ENCODE measurements at places on chromosomes 13 and 19.
A peak's percentile ranks its signal among the peaks of the same experiment; 100 is the strongest.

DNA sequence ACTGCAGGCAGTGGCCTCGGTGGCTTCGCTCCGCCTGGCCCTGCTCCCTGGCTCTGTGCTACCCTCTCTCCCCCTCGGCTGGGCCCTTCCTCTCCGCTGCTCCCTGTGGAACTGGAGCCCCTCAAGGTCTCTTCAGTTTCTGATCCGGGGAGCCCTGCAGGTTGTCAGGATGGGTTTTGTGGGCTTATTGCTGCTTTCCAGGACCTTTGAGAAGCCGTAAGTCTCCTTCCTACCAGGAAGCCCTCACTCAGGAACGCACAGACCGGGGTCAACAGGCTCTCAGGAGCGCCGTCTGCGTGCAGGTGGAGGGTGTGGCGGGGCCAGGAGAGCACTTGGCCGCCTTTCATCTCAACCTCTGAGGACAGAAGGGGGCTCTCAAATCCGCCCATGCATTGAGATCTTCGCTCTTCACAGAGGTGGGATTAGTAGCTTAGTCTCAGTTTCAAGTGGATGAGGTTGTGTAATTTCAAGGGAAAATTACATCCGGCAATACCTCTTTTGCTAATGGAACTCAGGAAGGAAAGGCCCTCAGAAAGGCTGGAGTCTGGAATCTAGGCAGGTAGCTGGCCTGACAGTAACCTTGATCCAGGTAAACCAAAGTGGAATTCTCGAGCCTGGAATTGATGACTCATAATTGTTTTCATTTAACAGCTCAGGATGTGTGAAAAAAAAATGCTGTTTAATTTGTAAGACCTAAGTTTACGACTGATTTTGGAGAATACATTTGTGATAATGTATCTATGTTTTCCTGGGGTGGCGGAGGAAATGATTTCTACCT, 102.0 kb downstream of the ATP11A start:
- DNase-seq = no peak

DNA sequence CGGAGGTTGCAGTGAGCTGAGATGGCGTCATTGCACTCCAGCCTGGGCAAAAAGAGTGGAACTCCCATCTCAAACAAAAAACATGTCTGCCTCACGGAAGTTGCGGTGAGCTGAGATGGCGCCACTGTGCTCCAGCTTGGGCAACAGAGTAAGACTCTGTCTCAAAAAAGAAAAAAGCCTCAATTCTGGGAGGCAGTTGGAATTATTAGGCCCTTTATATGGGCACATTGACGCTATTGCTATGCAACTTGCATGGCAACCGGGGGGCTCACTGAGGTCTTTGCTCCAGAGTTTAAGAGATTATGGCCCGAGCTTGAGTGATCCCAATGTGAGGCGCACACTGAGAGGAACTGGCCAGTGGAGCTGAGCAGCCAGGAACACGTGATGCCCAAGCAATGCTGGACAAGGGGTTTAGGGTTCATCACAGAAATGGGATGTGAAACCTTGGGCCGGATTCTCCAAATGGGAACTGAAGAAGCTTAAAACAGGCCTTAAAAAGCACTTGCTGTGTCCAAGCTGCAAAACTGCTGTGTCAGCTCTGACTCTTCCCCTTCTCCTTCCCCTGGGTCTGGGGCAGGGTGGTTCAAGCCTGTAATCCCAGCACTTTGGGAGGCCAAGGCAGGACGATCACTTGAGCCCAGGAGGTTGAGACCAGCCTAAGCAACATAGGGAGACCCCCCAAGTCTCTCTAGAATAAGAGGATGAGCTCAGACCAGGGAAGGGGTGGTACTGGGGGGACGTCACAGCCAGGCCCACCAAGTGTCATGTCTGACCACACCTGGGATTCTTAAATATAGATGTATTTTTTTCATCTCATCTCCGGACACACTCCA, 2.5 kb downstream of the FTL start:
- no peak for DNase-seq

GRCh38 chr19:30163663-30164062, 208.5 kb upstream of the ZNF536 start:
- no peak for DNase-seq

DNA sequence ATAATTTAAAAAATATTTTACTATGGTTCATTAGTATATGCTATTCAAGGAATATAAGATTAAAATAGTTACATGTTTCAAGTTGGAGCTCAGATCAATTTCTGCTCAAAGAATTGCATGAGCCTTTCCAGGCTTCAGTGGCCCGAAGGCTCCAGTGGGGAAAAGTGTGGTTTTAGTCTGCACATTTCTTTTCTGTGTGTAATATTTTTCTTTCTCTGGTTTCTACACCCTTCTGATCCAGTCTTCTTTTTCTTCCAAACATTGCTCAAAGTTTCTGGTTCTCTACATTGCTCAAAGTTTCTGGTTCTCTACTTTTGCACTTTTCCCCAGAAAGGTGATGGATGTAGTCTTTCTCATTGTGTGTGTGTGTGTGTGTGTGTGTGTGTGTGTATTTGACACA, 64.7 kb upstream of the OXGR1 start:
- no peak for DNase-seq

- DNase-seq = no peak
These were observed 24.4 kb downstream of the MYO1F start for GRCh38 chr19:8552810-8553209.

DNA sequence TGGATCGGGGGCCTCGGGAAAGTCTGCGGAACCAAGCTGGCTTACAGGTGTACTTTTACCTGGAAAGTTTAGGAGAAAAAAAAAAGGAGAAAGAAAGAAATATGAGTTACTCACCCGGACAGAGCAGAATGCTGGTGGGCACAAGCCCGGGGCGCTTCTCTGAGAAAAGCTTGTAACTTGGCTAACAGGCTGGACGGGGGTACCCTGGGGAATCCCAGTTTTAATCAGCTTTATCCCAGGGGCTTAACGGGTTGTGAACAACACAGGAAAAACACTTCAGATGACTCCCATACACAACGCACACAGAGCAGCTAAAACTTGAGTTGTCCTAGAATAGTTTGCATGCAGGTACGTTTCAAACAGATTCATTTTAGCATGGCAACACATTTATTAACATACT, 37.3 kb downstream of the KLF2 start:
- no peak for DNase-seq

DNA sequence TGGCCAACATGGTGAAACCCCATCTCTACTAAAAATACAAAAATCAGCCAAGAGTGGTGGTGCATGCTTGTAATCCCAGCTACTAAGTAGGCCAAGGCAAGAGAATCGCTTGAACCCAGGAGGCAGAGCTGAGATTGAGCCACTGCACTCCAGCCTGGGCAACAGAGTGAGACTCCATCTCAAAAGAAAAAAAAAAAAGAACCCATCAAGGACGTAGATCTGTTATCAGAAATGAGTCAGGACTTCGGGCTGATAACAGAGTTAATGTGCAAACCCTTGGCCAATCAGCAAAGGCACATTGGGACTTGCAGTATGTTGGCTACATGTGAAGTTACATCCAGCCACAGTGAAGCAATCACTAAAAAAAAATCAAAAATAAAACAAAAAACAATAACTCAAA, 4.8 kb upstream of the LGALS7B start:
- no peak for DNase-seq

DNA sequence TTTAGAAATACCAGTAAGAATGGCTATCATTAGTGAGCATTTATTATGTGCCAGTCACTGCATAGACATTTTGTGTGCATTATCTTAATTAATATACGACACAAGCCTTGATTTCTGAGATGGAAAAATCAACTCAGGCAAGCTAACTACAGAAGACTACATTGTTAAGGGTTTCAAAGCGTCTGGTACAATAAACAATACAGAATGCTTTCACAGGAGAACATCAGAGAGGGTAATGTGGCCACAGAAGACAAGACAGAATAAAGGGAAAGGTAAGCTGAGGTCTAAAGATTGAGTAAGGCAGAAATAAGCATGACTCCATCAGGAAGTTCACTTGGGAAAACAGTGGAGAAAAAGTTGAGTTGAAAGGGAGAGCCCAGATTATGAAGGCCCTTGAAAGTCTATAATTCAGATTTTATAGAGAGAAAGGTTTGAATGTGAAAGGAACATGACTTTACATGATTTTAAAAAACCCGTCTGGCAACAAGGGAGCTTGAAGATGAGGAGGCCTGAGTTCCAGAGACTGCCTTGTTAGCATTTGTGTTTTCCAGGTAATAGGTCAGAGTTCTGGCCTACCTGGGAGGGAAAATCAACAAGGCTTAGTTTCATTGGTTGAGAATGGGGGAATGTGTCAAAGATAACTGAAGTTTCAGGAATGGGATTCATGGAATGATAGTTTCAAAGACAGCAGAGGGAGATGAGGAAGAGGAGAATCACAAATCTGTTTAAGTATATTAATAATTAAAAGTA, 1.8 kb upstream of the MBNL2 start:
- DNase-seq = no peak

DNA sequence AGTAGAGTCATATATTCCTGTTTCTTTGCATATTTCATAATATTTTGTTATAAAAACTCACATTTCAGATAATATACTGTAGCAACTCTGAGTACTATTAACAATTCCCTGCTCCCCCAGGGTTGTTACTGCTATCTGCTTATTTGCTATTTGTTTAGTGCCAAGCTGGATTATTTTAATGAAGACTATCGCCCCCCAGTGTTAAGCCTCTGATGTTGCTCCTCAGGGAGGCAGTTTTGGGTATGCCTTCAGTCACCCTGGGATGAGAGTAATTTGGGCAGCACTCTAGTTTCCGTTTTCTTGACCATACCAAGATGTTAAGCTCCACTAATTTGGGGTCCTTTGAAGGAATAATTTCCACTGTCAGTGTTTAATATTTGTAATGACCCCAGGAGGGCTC, 46.0 kb downstream of the MICU2 start:
- no peak for DNase-seq

- no peak for DNase-seq
These were observed 6.3 kb downstream of the PLIN3 start for GRCh38 chr19:4861147-4861546.

GRCh38 chr19:31253526-31254179, 95.6 kb downstream of the TSHZ3 start:
- DNase-seq = no peak

DNA sequence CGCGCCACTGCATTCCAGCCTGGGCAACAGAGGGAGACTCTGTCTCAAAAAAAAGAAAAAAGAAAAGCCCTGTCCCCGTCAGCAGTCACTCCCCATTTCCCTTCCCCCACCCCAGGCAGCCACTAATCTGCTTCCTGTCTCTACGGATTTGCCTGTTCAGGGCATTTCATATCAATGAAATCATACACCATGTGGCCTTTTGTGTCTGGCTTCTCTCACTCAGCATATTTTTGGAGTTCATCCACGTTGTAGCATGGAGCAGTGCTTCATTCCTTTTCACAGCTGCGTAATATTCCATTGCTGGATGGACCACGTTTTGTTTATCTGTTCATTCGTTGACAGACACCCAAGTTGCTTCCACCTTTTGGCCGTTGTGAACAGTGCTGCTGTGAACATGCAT, 36.1 kb upstream of the KLF2 start:
- no peak for DNase-seq

DNA sequence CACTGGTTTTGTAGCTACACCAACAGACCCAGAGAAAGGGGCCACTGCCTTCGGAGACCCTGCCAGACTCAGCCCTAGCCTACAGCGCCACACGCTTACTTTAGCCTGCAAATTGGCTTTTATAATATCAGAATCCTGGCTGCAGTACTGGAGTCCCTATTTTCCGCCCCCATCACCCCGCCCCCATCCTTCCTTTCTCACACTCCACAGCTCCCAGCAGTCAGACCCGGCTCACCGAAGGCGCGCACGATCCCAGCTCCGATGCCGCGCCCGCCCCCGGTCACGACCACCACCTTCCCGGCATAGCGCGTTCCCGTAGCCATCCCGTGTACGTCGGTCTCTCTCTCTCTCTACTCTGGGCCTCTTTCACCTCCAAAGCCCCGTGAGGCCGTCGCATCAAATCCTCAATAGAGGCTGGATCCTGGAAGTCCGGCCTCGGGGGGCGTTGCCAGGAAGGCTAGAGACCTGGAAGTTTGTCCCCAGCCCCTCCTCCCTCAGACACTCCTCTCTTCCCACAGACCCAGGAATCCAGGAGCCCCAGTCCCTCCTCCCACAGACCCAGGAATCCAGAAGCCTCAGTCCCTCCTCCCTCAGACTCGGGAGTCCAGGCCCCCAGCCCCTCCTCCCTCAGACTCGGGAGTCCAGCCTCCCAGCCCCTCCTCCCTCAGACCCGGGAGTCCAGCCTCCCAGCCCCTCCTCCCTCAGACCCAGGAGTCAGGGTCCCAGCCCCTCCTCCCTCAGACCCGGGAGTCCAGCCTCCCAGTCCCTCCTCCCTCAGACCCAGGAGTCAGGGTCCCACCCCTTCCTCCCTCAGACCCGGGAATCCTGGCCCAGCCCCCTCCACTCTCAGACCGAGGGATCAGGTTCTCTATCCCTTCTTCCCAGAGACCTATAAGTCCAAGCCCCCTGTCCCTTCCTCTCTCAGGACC, at the start of gene HSD17B14:
Gene HSD17B14 (minus strand): TSS at position 403 of the 929 bp plus-strand sequence. CDS start 80 bp downstream, at position 323.
- DNase-seq = peak; percentile 23

DNA sequence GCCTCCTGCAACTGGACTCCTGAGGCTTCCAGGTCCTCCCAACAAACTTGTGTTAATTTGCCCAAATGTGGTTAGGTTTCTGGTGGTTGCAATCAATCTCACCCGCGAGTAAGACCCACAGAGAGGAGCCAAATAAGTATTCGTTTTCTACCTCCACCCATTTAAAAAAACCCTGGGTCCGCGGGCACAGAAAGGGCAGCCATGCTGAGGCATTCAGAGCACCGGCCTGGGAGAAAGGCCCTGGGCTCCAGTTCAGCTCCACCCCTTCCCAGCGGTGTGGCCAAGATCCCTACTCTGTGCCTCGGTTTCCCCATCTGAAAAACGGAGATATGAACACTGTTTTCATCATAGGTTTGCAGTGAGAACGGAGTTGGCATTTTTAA, 56.9 kb downstream of the PEPD start:
- no peak for DNase-seq

DNA sequence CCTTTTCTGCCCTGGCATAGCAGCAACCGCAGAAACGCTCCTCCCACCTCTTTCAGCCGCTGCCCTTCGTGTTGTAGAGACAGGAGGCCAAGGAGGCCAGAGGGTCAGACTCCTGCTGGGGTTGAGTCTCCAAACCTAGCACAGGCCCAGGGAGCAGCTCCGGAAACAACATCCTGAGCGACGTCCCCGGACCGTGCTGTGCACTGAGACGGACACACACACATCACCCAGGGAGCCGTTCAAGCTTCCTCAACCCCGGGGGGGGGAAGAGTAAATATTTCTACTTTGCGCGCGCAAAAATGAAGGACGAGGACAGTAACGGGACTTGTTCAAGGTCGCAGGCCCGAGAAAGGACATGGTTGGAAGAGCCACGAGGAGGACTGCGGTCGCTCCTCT, 657 bp downstream of the ZNF550 start:
- no peak for DNase-seq

GRCh38 chr19:38310279-38310670, 5.5 kb downstream of the YIF1B start:
- DNase-seq = no peak

GRCh38 chr13:46168783-46169182, 13.2 kb downstream of the LCP1 start:
- DNase-seq = no peak

Measured in caudate nucleus (tissue), 63 donors.